ENCODE measurements at places on chromosomes 1 and 21. TPM values are rescaled to one million over a fixed set of nuclear protein-coding genes. Genes with fewer than 3 reads are reported as not detected.

DNA sequence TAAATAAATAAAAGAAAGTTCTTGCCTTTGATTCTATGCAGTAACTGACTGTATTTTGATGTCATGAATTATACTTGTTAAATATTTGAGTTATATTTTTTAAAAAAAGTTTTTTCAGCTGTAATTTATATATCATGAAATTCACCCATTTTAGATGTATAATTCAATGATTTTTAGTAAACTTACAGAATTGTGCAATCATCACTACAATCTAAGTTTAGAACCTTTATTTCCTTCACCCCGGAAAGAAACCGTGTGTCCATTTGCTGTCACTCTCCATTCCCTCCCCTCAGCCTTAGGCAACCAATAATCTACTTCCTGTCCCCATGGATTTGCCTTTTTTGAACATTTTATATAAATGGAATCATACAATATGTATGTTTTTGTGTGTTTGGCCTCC lies 32.5 kb upstream of the DISC1 start:
- no peak for DNase-seq

DNA sequence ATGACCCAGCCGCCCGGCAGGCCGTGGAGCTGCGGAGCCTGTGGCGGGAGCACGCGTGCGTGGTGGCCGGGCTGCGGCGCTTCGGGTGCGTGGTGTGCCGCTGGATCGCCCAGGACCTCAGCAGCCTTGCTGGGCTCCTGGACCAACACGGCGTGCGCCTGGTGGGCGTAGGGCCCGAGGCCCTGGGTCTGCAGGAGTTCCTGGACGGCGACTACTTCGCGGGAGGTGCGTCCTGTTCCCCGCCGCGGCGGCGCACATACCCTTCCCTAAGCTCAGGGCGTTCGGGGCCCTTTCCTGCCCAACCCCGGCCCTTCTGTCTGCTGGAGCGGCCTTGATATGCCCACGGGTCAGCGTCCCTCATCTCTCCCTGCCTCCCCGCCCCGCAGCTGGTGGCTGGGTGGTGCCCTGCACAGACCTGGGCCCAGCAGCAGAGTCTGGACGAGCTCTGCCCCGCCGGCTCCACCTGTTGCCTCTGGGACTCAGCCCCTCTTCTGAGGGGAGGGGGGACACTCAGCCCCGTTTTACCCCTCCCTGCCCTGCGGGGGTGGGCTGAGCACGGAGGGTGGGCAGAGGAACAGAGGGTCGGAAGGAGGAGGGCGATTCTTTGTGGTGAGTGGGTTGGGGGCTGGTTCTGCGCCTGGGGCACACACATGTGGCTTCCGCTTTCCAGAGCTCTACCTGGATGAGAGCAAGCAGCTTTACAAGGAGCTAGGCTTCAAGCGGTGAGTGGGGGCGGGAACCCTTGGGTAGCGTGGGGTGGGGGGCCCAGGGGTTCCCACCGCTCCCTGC lies 688 bp downstream of the PRXL2B start:
- peak; percentile 81 for DNase-seq

Gene LIN28A
- total RNA-seq: not detected

- DNase-seq: no peak
Observed at GRCh38 chr1:153527683-153528040, 8.1 kb downstream of the S100A6 start.

DNA sequence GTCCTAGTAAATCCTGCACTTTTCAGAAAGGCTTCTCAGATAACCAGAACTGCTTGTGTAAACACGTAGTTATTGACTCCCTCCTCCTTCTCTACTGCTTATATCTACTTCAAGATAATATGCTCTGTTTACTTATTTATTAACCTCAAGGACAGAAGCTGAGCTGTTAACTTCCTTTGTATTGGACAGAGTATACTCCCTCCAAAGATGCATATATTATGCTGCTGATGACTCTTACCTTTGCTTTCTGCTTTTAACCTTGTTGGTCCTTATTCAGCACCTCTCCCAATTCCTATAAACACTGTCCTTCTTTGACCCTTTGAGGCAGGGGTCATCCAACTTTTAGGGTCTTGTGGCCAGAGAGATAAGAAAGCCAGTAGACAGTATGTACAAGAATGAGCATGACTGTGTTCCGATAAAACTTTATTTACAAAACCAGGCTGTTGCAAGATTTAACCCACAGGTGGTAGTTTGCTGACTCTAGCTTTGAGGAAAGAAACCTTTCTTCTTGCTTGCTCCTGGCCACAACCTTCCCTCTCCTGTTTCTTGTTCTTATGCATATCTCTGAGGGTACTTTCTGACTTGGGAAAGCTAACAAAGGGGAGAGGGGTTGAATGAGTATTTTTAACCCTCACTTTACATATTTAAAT lies 4.9 kb downstream of the TPM3 start:
- no peak for DNase-seq

DNA sequence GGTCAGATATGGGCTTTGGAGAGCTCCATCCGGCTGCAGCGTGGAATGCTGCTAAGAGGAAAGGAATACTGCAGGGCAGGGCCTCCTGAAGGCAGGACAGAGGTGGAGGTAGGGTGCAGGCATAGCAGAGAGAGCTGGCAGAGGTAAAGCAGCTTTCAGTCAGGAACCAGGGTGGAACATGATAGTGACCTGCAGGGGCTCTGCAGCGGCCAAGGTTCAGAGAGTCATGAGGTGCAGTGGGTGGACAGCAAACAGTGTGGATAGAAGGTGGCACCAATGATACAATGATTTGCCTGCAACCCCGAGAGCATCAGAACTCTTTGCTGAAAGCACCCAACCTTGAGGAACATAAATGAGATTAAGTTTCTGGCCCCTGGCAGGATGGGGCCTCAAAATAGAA lies 119.3 kb downstream of the BEND5 start:
- no peak for DNase-seq

Gene SYT14
- total RNA-seq: not detected

Gene FAM72B
- 0.78 TPM for total RNA-seq

- no peak for DNase-seq
Observed at GRCh38 chr1:51214615-51215131, 21.4 kb upstream of the RNF11 start.

DNA sequence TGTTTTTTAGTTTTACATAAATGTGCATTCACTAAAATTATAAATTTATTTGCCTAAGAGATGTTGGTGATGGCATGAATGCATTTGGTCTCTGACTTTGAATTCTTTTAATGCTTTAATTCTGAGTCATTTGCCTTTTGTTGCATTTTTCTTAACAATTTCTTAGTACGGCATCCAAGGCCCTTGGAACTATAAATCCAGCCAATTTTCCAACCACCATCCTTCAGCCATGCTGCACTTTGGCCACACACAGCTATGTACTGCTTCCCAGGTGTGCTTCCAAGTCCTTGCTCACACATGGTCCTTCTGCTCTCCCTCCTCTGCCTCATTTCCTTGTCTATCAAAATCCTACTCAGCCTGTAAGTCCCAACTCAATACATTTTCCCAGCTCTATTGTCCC lies 161.0 kb downstream of the DHRS3 start:
- no peak for DNase-seq

Gene SPRR2A
- total RNA-seq: not detected

Gene EXO1
- total RNA-seq: 1.5 TPM

Gene PTGER3
- total RNA-seq: 32.7 TPM

DNA sequence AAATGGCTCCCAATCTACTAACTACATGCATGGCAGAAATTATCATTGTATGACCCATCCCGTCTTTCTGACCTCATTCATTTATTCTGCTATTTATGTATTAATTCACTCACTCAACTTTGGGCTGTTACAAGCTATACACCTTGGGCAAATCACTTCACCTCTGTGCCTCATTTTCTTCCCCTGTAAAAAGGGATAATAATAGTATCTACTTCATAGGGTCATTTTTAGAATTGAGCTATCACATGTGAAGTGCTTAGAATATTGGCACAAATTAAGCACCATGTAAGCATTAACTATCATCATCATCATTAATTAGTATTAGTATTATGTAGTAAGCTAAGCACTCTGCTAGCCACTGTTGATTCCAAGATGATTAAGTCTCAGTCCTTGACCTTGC lies 52.1 kb downstream of the NMNAT2 start:
- no peak for DNase-seq

GRCh38 chr1:234315091-234315541 lies 58.1 kb upstream of the COA6 start:
- DNase-seq: no peak

DNA sequence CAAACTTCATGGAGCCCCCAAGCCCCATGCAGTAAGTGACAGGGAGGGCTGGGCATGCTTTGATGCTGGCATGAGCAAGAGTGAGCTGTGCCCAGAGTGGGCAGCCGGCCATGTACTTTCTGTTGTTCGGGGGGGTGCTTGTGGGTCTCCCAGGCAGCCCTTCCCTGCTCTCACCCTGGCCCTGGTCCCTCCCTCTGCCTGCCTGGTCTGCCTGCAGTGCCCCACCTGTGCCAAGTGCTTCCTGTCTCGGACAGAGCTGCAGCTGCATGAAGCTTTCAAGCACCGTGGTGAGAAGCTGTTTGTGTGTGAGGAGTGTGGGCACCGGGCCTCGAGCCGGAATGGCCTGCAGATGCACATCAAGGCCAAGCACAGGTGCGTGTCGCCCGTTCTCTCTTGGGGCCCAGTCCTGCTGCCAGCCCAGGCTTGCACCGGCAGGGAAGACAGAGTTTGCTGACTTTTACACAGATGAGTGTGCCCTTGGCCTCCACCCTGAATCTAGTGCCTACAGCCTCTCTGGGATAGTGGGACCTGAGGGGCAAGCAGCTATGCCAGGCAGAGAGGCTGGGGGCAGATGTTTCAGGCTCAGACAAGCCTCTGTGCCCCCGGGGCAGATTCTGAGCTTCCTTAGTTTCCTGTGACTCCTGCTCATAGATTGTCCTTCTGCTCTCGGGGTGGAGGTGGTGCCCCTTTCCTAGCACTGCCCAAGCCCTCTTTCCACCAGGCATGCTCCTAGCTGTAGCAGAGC lies 7.6 kb downstream of the ZBTB48 start:
- DNase-seq: peak; percentile 70

DNA sequence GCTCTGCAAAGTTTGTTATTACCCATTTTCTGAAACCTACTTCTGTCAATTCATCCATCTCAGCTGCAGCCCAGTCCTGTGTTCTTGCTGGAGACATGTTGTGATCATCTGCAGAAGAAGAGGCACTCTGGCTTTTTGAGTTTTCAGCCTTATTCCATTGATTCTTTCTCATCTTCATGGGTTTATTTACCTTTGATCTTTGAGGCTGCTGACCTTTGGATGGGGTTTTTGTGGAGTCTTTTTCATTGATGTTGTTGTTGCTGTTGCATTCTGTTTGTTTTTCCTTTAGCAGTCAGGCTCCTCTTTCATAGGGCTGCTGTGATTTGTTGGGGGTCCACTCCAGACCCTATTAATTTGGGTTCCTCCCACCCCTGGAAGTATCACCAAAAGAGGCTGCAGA lies 164.3 kb downstream of the FCRL5 start:
- DNase-seq: no peak

DNA sequence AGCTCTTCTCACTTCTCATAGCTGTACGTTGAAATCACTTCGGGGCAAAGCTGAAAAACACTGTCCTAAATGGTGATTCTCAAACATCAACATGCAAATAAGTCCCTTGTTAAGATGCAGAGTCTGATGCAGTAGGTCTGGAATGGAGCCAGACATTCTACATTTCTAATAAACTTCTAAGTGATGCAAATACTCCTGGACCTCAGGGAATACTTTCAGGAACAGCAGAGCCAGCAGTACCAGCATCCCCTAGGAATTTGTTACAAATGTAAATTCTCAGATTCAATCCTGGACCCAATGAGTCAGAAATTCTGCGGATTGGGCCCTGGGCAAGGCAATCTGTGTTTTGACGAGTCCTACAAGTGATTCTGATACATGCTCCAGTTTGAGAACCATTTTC lies 152.3 kb downstream of the PCNX2 start:
- no peak for DNase-seq

Gene LAMC1
- 242 TPM for total RNA-seq

Gene IL20
- total RNA-seq: not detected

Gene PTGFR
- total RNA-seq: 44.3 TPM

Gene TESK2
- 5.2 TPM for total RNA-seq

DNA sequence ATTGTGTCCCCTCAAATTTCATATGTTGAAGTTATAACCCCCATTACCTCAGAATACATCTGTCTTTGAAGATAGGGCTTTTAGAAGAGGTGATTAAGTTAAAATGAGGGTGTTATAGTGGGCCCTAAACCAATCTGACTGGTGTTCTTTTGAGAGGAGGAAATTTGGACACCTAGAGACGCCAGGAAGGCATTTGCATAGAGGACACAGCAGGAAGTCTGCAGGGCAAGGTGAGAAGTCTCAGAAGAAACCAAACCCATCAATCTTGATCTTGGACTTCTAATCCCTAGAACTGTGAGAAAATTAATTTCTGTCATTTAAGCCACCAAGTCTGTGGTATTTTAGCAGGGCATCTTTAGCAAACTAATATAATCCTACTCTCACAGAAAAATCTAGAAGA lies 13.0 kb downstream of the GOLPH3L start:
- DNase-seq: no peak

- no peak for DNase-seq
Observed at GRCh38 chr1:54989473-54989872, 9.0 kb downstream of the TMEM61 start.

DNA sequence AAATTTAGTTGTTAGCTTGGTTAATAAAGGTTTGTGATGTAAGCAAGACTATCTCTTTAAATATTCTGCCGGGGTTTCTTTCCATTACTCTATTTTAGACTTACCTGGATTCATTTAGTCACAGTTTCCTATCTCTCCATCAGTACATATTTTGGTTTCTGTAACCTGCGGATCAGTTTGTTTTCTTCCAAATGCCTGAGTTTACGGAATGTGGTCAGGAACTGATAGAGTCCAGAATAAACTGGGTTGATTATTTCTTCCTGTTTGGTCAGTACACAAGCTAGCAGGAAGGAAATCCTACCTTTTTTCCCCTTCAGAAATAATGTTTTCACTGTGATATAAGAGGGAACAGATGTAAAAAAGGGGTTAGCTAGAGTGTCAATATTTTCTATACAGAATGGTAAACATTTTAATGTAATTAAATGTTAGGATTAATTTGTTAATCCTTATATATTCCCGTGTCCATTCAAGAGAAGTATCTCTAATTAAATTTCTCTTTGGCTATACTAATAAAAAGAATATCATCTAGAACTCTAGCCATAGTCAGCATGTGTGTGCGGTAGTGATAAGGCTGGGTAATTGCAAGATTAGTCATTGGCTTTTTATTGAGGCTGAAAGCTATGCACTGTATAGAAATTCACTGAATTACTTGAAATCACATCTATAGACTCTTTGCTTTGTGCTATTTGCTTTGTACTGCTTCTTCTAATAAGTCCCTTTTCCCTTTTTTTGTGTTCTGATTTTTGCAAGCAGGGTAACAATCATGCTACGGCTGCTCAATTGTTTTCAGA lies 144.7 kb upstream of the ADGRL4 start:
- no peak for DNase-seq

Gene RIPPLY3
- not detected for total RNA-seq

- no peak for DNase-seq
Observed at GRCh38 chr1:46546210-46546609, 5.2 kb downstream of the KNCN start.

- DNase-seq: peak; percentile 92
Observed at GRCh38 chr1:17502326-17502778, 37.1 kb upstream of the ARHGEF10L start.
